NCI-H226 (cell line): ENCODE measurements at places on chromosomes 16 and 17.

GRCh38 chr16:13098536-13098935 lies 197.1 kb downstream of the SHISA9 start:
- no peak for DNase-seq

- no peak for DNase-seq
These were observed 34.1 kb downstream of the GLP2R start for GRCh38 chr17:9859781-9860180.

- DNase-seq = no peak
These were observed 970.5 kb upstream of the EEF2KMT start for GRCh38 chr16:6068063-6068462.

DNA sequence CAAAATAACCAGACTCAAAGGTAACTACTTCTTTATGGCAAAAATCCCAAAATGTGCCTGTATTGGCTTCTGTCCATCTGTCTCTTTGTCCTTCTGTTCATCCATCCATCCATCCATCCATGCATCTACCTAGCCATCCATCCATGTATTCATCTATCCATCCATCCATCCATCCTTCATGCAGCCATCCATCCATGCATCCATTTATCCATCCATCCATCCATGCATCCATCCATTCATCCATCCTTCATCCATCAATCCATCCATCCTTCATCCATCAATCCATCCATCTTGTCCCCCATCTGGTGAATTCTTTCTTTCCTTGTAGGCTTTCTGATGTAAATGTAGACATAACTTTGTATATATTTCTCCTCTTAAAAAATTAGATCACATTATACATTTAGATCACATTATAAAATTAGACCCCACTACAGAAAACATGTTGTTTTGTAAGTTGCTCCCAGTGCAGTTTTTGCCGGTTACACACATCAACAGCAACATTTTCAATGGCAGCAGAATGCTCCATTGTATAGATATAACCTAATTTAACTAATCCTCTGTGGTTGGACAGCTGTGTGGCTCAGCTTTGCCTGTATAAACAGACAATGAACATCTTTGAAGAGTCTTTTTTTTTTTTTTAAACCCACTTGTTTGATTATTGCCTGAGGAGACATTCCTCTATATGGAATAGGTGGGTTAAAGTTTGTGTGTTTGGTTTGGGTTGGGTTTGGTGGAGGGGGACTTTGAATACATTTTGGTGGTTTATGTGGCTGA lies 72.0 kb downstream of the MSI2 start:
- DNase-seq = no peak
